Neuronal stem cell (in vitro differentiated cells): ENCODE measurements at places on chromosomes 7 and 10.

GRCh38 chr10:47033081-47033480 is 121.9 kb downstream of the PTPN20 start:
- H3K36me3 ChIP-seq = no peaks in the 10 kb centered on the region
- no peaks in the 10 kb centered on the region for H3K27me3 ChIP-seq
- DNase-seq = no peak
- H3K4me3 ChIP-seq = no peak overlapping the region

DNA sequence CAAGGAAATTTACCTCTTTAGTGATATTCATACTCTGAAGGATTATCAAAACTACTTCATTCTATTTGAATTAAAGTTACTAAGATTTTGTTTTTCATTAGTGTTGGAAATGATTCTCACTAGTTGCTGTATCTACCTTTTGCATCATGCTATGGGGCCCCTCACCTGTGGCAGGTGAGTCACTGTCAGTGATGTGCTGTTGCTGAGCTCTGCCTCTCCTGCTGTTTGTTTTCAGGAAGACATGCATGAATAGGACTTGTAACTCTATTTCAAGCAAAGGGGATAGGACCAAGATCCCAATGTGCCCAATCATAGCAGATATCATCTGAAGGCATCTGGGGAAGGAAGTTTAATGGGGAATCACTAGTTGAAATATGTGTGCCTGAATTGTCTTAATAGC is 57.4 kb upstream of the AGR3 start:
- H3K27me3 ChIP-seq = no peaks in the 10 kb centered on the region
- no peak overlapping the region for H3K4me3 ChIP-seq
- peaks cover 19% of the 10 kb centered on the region for H3K36me3 ChIP-seq
- DNase-seq = no peak
- no peaks in the 10 kb centered on the region for H3K4me1 ChIP-seq

- DNase-seq = no peak
- no peaks in the 10 kb centered on the region for H3K36me3 ChIP-seq
- no peaks in the 10 kb centered on the region for H3K4me1 ChIP-seq
- H3K27me3 ChIP-seq = no peaks in the 10 kb centered on the region
Observed at GRCh38 chr7:584122-584465, 64.4 kb upstream of the PDGFA start.

DNA sequence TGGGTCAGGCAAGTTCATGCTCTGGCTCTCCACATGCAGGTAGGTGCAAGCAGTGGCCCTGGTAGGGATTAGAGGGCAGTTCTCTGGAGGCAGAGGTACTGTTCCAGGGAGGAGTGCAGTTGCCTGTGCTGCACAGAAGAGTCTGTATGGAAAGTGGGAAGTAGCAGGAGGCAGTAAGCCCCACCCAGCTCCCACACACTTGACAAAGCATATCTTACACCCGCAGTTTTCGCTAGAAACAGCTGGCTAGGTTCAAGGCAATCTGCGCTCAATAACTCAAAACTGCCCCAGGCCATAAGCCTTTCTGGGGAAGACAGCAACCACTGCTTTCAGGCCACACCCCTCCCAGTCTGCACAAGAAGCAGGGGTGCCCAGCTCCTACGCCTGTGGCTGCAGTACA is 33.1 kb upstream of the ARMC3 start:
- peaks cover 2% of the 10 kb centered on the region for H3K4me1 ChIP-seq
- no peak overlapping the region for H3K27ac ChIP-seq
- no peaks in the 10 kb centered on the region for H3K36me3 ChIP-seq
- H3K4me3 ChIP-seq = no peak overlapping the region

GRCh38 chr10:70528741-70529362 is 50.3 kb downstream of the PALD1 start:
- no peaks in the 10 kb centered on the region for H3K36me3 ChIP-seq
- H3K27me3 ChIP-seq = no peaks in the 10 kb centered on the region
- peak; percentile 52 for DNase-seq

GRCh38 chr7:51175316-51175991 is 141.2 kb downstream of the COBL start:
- no peak for DNase-seq
- H3K4me1 ChIP-seq = no peaks in the 10 kb centered on the region
- no peak overlapping the region for H3K4me3 ChIP-seq
- H3K36me3 ChIP-seq = no peaks in the 10 kb centered on the region

DNA sequence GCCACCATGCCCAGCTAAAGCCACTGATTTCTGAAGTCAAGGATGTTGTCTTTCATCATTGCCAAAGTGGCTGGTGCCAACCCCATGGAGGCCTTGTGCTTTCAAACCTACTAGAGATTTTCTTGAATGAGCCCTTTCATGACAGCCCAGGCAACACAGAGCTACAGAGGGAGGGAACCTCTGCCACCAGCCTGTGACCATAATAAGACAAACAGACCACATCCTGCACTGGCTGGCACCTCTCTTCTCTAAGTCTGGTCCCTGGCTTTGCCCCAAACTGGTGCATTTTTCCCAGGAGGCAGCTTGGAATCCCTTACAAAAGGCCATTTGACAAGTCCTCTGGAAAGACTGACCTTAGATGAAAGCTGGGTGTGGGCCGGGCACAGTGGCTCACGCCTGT is 348.8 kb downstream of the GALNT17 start:
- no peaks in the 10 kb centered on the region for H3K4me1 ChIP-seq
- H3K27ac ChIP-seq = no peak overlapping the region
- DNase-seq = no peak
- H3K27me3 ChIP-seq = no peaks in the 10 kb centered on the region

- no peak overlapping the region for H3K4me3 ChIP-seq
- no peaks in the 10 kb centered on the region for H3K36me3 ChIP-seq
- H3K27me3 ChIP-seq = no peaks in the 10 kb centered on the region
- H3K4me1 ChIP-seq = no peaks in the 10 kb centered on the region
- DNase-seq = no peak
Observed at GRCh38 chr10:127964621-127965020, 57.7 kb downstream of the PTPRE start.

GRCh38 chr10:7199152-7199760 is 211.6 kb downstream of the SFMBT2 start:
- H3K4me1 ChIP-seq = no peaks in the 10 kb centered on the region
- no peak overlapping the region for H3K27ac ChIP-seq
- H3K36me3 ChIP-seq = peaks cover 7% of the 10 kb centered on the region
- H3K27me3 ChIP-seq = no peaks in the 10 kb centered on the region

DNA sequence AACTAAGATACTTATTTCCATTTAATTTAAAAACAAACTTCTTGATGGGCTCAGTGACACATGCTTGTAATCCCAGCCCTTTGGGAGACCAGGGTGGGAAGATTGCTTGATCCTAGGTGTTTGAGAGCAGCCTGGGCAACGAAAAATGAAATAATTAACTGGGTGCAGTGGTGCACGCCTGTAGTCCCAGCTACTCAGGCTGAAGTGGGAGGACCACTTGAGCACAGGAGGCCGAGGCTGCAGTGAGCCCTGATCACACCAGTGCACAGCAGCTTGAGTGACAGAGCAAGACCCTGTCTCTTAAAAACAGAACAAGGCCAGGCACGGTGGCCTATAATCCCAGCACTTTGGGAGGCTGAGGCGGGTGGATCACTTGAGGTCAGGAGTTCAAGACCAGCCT is 37.4 kb downstream of the AVL9 start:
- no peaks in the 10 kb centered on the region for H3K27me3 ChIP-seq
- no peak overlapping the region for H3K4me3 ChIP-seq
- peaks cover 12% of the 10 kb centered on the region for H3K36me3 ChIP-seq

- no peaks in the 10 kb centered on the region for H3K4me1 ChIP-seq
- H3K27ac ChIP-seq = no peak overlapping the region
- no peaks in the 10 kb centered on the region for H3K36me3 ChIP-seq
- DNase-seq = no peak
Observed at GRCh38 chr7:141280100-141280499, 206.2 kb downstream of the TMEM178B start.

GRCh38 chr7:33336820-33337219 is 207.5 kb downstream of the BBS9 start:
- H3K27me3 ChIP-seq = no peaks in the 10 kb centered on the region
- DNase-seq = no peak
- H3K4me3 ChIP-seq = no peak overlapping the region
- H3K36me3 ChIP-seq = no peaks in the 10 kb centered on the region

- no peaks in the 10 kb centered on the region for H3K4me1 ChIP-seq
- no peak overlapping the region for H3K4me3 ChIP-seq
- H3K27ac ChIP-seq = no peak overlapping the region
- H3K36me3 ChIP-seq = no peaks in the 10 kb centered on the region
Observed at GRCh38 chr10:27285093-27285492, 44.5 kb upstream of the ACBD5 start.

- H3K36me3 ChIP-seq = no peaks in the 10 kb centered on the region
- H3K27me3 ChIP-seq = no peaks in the 10 kb centered on the region
- DNase-seq = no peak
Observed at GRCh38 chr7:150668472-150668911, 17.0 kb upstream of the GIMAP2 start.
